H1 (cell line): ENCODE measurements at places on chromosomes 6 and 20.

DNA sequence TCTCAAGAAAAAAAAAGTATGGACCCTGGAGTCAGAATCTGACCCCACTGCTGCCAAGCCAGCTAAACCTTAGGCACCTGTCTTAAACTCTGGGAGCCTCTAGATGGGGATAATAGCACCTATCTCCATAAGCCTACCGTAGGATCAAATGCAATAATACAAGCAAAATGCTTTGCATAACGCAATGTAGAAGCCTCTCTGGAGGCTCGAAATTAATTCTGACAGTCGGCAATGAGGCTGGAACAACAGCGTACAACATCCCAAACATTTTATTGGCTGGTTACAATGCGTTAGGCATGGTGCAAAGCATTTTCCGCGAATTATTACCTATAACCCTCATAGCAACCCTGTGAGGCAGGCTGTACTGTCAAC lies 521 bp downstream of the CDK5RAP1 start:
- DNase-seq, result no peak

GRCh38 chr6:75183099-75183541 lies 22.7 kb downstream of the COL12A1 start:
- DNase-seq, result no peak

GRCh38 chr20:59678951-59679350 lies 74.6 kb downstream of the PHACTR3 start:
- DNase-seq, result no peak

- no peak for DNase-seq
These were observed 24.9 kb downstream of the RNF144B start for GRCh38 chr6:18412068-18412467.

DNA sequence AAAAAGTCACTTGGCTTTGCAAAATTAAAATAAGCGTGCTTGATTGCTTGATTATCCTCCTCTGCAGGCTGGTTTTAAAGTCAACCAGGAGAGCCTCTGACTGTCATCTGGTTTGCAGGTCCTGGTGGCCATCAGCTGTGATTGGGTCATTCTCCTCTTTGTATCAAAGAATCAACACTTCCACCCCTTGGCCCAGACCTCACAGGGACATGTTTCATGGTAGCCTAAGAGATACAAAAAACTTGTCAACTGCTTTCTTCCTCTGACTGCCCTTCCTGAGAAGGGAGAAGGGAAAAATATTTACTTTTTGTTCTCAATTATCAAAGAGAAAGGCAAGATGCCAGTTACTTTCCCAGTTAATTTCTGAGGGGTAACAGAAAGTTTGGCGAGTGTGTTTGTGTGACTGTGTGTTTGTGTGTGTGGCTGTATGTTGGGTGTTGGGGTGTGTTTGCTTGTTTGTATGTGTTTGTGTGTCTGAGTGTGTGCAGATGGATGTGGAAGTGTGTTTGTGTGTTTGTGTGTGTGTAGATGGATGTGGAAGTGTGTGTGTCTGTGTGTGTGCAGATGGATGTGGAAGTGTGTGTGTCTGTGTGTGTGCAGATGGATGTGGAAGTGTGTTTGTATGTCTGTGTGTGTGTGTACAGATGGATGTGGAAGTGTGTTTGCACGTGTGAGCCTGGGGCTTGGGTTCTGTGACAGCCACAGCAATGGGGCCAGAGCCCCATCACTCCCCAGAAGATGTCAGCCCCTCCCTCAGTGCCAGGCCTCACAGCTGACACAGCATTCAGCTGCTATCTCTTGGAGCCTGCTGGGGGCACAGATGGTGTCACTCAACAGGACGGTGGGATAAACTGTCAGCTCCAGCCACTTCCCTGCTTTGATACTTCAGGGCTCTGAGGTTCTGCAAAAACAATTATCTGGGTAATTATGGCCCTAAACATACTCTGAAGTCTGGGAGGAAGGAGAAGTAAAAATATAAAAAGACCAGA lies 98.6 kb upstream of the RNF24 start:
- peak; percentile 37 for DNase-seq

GRCh38 chr6:137412562-137412961 lies 81.6 kb downstream of the OLIG3 start:
- no peak for DNase-seq

- DNase-seq, result no peak
These were observed 221.7 kb downstream of the UNC5CL start for GRCh38 chr6:40817369-40817768.

DNA sequence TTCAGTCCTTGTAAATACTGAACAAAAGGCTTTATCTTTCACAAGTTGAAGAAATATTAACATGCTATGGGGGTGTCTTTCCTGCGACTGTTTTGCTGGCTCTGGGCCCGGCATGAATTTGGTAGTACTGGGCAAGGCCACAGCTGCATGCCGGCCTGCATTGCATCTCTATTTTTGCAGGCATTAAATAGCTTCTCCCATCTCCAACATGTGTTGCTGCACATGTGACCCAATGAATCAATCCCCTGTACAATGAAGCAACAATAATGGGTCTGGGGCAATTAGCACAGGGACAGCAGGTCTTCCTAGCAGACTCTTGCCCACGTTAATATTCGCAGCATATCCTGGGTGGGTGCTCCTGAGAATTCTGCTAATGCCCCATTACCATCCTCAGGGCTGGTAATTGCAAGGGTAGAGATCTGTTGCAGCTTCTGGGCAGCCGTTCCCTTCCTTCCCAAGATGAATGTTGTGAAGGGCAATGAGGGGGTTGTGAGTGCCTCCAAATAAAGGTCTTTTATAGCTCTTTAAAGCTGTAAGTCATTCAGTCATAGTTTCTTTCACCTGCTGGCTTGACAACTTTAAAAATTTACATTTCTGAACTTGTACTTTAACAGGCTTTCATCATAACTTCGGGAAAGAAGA lies 24.3 kb upstream of the CDYL start:
- no peak for DNase-seq

DNA sequence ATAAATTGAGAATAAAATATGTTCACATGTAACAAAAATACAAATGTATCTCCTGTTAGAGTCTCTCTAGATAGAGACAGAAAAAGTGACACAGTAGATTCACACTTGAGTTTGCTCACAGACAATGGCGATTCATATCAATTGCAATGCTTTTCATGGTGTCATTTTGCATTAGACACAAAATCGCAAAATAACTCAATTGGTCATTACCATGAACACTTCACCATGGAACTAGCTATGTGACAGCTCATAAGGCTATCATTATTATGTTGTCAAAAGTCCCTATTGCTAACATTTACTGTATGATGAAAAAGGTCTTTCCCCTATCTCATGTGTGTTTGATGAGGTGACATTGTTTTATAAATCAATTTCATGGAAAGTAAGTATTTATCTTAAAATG lies 249.5 kb upstream of the AGPAT4 start:
- DNase-seq, result no peak

DNA sequence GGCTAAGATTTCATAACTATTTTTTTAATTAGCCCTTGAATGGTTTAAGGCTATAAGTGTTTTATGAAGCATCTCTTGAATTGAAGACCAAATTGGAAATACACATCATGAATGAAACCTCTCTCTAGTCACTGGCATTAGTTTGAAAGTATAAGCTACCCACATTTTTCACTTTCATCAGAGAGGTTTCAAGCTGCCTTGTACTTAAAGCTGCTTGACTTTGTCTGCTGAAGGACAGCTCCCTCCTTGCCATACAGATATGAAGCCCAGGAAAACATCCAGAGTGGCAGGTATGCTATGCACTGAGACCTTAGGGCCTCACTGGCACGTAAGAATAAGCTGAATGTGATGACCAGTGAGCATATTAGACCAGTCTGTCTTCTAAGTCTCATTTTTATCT lies 62.7 kb downstream of the ELOVL2 start:
- DNase-seq, result no peak

DNA sequence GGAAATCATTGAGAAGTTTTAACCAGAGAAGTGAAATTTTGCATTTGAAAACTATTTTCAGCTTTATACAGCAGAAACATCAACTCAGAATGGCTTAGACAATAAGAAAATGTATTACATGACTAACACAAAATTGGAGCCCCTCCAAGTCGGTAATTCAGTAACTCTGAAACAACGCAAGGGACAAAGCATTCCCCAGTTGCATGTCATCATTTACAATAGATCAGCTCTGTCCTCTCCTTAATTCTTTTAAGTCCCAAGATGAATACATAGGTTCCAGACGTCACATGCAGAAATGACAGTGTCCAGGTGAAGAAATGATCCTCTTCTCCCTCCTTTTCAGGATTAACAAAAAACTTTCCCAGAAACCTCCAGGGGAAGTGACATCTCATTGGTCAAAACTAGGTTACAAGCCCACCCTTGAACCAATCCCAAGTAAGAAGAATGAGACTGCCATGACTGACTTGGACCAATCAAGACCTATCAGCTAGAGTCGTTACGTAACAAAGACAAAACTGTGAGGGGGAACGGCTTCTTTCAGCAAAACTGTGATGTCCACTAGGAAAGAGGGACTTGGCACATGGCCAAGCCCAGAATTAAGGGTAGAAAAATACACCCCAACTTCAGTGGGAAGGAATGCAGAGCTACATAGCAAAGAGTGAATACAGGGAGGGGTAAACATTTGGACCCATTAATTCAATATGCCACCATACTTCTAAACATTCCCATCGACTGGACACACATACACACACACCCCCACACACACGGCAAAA lies 149.8 kb upstream of the PRND start:
- DNase-seq, result no peak

DNA sequence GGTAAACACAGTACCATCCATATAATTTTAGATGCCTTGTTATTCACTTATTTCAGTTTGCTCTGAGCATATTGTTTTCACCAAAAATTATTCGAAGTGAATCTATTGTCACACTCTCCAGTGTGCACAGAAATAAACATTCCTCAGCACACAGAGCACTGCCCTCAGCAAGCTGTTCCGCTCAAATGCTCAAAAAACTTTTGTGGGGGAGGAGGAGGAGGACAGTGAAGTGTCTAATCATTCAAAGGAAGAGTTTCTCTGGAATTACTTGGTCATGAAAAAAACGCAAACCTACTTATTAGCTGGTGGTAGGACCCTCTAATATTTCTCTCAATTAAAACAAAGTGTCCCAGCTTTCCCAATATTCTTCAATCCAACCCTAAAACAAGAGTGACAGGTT lies 88.3 kb downstream of the DTNBP1 start:
- DNase-seq, result no peak

DNA sequence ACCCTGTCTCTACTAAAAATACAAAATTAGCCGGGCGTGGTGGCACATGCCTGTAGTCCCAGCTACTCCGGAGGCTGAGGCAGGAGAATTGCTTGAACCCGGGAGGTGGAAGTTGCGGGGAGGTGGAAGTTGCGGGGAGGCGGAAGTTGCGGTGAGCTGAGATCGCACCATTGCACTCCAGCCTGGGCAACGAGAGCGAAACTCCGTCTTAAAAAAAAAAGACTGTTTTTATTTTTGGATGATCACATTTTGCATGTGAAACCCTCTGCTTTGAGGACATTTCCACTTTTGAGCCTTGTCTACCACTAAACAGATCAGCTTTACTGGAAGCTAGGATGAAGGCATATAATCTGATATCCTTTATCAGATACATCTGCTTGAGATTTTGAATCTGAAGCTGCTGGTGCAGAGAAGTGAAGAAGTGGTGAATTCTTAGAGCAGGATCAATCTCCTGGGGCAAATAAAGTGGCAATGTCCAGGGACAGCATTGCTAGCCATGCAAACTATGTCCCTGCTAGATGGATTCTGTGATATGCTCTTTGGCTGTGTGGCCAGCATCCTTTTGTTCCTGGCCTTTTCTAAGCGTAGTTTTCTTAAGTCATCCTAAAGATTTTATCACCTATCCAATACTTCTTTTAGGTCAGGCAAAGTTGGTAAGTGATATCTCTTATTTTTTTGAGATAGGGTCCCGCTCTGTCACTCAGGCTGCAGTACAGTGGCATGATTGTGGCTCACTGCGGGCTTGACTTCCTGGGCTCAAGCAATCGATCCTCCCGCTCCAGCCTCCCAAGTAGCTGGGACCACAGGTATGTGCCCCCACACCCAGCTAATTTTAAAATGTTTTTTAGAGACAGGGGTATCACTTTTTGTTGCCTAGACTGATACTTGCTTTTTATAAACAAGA lies 23.3 kb downstream of the RBL1 start:
- no peak for DNase-seq

DNA sequence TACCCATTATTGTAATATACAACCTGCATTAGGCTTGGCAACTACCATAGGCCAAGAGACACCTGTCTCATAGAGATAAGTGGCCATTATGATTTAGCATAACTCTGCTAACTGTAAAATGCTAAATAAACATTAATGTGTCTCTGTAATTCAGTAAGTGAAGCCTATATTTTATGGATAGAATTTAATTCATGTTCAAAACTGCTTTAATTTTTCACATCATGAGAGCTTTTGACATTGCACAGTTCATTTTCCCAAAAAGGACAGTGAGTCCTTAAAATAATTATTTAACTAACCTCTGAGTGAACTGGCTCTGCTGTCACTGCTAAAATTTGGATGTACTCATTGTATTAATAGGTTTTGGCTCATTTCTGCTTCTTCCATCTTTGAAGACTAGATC lies 41.4 kb upstream of the TMX4 start:
- DNase-seq, result no peak

DNA sequence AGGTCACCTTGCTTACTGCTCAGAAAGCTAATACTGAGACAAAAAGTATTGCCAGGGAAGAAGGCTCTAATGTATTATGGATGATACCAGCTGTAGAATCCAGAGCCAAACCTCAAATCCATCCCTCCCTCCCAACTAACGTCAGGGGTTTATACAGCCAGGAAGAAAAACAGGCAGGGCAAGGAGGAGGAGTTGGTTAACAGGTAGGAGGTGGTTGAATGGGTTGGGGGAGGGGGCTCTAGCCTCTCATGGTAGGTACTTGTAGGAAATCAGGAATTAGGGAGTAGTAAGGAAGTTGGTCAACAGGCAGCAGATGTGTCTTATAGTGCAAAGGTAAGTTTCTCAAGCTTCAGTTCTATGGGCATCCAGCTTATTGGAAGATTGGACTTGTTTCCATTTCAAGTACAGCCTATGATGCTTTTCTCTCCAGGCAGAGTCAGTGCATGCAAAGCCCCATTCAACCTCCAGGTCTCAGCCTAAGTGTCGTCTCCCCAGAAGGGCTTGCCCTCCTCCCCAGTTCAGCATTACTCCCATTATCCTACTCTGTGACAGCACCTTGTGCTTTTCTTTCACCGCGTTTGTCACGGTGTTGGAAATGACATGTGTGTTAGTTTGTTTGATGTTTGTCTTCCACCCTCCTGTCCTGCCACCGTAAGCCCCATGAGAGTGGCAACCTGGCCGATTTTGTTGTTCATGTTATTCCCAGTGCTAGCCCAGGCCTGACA lies 38.1 kb downstream of the PNLDC1 start:
- no peak for DNase-seq
